GM10248 (cell line): ENCODE measurements at places on chromosomes 2 and 18.

- DNase-seq: no peak
These were observed 28.3 kb downstream of the MTHFD2 start for GRCh38 chr2:74226648-74227213.

DNA sequence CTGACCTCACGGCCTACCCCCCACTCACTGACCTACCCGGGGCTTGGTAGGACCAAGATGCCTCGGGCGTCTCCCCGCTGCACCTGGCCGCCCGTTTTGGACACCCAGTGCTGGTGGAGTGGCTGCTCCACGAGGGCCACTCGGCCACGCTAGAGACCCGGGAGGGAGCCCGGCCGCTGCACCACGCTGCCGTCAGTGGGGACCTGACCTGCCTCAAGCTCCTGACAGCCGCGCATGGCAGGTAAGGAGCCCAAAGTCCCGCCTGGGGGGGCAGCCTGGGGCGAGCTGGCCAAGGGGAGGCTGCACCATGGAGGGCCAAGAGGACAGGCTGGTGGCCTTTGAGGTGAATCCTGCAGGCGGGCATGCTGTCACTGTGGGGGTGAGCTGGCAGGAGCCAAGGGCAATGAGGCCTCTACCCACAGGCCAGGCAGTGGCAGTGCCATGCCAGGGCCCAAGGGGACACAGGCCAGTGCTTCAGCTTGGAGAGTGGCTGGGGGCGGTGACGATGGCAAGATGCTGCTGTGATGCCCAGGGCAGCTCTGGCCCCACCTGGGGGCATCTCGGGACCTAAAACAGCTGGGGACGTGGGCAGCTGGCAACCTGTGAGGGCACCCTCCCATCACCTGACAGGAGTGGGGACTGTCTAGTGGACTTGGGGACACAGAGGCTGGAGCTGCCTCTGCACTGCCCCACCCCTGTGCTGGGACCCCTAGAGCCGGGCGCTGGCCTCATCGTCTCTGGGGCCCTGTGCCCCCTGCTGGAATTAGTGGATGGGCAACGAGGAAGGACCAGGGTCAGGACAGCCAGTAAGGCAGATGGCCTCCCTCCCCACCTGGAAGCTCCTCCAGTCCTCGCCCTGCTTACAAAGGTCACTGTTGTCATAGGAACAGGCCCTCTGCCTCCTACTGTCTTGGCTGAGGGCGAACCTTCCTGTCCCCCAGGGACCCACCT lies 2.0 kb downstream of the ESPNL start:
- no peak for DNase-seq

DNA sequence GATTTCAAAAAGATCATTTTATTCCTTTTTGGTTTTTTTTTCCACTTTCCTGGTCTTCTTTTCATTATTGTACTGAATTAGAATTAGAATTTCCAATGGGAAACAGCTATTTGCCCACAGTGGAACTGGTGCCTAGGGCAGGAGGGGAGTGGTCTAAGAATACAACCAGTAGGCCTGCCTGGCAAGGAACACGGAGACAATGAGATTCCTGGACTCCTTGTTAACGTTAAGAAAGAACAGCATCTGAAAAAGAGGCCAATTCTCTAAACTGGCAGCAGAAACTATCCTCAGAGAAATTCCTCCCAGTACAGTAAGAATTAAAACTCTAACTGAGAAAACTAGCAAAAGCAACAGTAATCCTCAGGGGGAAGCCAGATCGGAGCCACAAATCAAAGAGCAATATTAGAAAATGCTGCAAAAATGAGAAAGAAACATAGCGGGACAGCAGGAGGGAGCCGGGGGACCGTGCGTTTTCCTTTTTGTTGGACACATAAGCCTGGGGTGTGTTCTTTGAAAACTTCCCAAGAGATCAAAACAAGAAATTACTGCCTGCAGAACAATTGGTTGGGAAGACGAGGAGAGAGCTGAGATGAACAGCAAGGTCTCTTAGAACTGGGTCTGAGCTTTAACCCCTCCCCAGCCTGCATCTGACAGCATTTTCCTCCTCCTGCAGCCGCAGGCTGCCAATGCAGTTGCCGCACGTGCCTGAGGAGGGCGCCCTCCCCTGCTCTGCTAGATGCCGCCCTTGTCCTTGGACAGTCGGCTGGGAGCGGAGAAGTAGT lies 776.0 kb downstream of the TSN start:
- no peak for DNase-seq

DNA sequence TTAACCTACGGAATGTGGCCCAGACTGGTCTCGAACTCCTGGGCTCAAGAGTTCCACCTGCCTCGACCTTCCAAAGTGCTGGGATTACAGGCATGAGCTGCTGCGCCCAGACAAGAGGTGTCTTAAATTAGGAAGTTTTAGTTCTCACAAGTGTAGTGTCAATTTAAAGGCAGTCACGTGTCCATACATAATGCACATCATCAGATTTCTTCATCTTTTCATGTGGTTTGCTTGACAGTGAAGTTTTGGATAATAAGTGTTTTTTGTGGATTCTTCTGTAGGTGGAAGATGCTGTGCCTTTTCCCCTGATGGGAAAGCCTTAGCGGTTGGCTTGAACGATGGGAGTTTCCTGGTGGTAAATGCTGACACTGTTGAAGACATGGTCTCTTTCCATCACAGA lies 147.5 kb downstream of the RTN4 start:
- no peak for DNase-seq

- DNase-seq: no peak
These were observed 348.8 kb upstream of the GULP1 start for GRCh38 chr2:187942876-187943275.

GRCh38 chr2:121336528-121337294 lies 51.7 kb upstream of the TFCP2L1 start:
- DNase-seq: no peak

GRCh38 chr2:229210641-229211040 lies 60.4 kb downstream of the PID1 start:
- DNase-seq: no peak

GRCh38 chr18:70936160-70936559 lies 647.3 kb downstream of the SOCS6 start:
- no peak for DNase-seq

- no peak for DNase-seq
These were observed 273.4 kb upstream of the SIX2 start for GRCh38 chr2:45282646-45283045.

DNA sequence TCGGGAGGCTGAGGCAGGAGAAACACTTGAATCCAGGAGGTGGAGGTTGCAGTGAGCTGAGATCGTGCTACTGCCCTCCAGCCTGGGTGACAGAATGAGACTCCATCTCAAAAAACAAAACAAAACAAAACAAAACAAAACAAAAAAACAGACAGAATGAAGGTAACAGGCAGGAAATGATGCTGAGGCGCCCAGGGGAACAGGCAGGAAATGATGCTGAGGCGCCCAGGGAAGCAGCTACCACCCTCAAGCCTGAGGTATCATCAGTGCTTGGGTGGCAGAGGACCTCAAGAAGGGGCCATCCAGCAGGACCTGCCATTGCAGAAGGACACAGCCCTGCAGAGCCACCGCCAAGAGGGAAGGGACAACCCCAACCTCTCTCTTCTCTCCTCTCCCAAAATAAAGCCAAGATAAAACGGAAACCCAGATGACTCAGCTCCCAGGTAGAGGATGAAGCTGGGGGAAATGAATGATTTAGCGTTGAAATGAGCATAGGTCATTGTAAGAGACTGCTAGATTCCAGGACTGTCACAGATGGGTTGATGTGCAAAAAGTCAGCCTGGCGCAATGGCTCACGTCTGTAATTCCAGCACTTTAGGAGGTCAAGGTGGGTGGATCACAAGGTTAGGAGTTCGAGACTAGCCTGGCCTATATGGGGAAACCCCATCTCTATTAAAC lies 19.3 kb downstream of the SOWAHC start:
- no peak for DNase-seq

- no peak for DNase-seq
These were observed 9.5 kb downstream of the KCMF1 start for GRCh38 chr2:84980263-84980983.

GRCh38 chr2:238009563-238009962 lies 42.7 kb downstream of the UBE2F start:
- no peak for DNase-seq

DNA sequence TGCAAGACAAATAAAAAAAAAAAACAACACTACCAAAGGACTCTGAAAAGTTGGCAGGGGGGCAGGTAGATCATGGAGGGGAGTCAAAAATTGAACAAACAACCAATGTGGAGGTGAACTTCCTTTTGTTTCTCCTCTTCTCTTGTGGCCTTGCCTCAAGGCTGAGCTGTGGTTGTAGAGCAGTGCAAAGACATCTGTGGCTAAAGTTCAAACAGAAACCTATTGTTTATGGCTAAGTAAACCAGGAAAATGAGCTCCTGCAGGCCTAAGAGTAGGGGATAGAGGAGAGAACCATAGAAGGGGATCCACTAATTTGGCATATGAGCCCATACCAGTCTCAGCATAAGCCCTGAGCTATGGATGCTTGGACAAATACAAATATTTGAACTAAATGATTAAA lies 40.2 kb upstream of the EGR4 start:
- no peak for DNase-seq

DNA sequence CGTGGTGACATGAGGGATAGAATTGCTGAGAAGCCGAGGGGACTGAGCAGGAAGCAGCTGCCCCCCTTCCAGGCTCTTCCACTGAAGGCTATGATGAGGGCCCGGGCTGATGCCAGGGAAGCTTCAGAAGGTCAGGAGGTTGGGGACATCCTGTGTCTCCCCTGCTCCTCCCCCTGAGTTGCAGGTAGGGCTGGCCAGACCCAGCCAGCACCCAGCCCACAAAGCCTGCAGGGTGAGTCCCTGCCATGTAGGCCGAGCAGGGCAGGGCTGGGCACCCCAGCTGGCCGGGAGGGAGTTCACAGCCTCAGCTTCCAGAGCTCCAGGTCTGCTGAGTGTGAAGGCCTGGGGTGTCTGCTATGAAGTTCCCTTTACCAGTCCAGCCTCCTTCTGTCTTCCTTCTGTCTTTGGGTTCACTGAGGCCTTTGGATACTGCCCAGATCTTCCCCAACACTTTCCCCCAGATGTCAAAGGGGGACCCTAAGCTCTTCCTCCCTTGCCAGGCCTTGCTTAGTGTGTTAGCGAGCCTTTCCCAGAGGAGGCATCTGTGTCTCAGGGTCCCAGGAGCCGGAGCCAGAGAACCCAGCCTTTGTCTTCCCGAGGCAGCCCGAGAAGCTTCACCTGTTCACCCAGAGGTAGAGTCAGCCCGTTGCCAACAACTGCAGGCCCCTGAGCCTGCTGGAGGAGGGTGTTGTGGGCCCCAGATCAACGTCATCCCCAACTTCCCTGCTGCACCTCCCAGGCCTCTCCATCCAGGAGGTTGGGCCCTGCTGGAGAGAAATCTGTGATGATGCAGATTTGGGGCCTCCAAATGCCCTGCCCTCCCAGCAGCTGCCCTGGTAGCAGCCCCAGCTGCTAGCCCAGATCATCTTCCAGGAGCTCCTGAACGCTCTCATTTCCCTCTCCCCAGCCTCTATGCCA lies 3.6 kb upstream of the NCL start:
- no peak for DNase-seq

DNA sequence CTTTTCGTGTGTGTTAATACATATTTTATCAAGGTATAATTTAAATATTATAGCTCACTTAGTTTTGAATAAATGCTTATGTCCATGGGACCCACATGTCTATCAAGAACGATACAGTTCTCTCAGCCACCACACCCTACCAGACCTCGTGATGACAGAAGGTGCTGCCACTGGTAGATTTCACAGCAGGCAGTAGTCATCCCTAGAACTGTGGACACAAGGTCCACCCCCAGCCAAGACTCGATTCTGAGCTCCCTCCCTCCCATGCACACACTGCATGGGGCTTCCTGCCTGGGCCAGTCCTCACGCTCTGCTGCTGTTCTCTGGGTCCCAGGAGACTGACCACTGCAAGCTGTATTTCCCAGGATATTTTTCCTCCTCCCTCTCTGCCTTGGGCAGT lies 26.5 kb upstream of the CREB1 start:
- DNase-seq: peak; percentile 56

GRCh38 chr2:206149330-206149729 lies 9.9 kb downstream of the NDUFS1 start:
- DNase-seq: no peak

- DNase-seq: no peak
These were observed 60.0 kb downstream of the IRS1 start for GRCh38 chr2:226739545-226740030.

- DNase-seq: no peak
These were observed 21.1 kb downstream of the ILKAP start for GRCh38 chr2:238182362-238182761.

DNA sequence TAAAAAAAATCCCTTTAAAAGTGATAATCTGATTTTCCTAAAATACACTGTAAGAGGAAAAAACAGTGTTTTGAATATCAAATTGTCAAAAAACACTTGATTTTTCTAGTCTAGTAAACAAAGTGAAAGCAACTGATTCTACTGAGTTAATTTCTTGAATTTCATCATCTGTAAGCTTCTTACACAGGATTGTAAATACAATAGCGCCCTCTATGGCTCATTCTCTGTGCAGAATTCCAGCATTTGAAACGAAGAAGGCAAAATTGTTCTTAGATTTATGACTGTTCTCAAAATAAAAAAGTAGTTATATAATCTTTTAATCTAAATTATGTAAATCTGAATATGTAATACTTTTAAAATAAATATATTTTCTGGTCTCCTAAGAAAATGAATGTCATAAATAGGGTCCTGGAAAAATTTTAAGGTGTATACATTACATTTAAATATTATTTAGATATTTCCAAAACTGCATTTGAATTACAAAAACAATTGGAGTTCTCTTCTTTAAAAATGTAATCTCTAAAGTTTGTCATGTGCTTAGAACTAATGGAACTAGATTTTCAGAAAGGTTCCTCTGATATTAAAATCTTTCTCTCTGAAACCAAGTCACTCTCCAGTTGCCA lies 176.9 kb upstream of the MC4R start:
- peak; percentile 30 for DNase-seq

- no peak for DNase-seq
These were observed 28.4 kb downstream of the MBD5 start for GRCh38 chr2:148049284-148049683.
